ENCODE measurements at places on chromosomes 6 and 20.
A peak's percentile ranks its signal among the peaks of the same experiment; 100 is the strongest.

GRCh38 chr6:7725849-7726415 lies at the start of gene BMP6:
Gene BMP6, plus strand, starts transcription at chr6:7726099. Its CDS starts 857 bp downstream, at chr6:7726956.
- peak; percentile 94 for DNase-seq

GRCh38 chr6:156391977-156392376 lies 385.2 kb upstream of the ARID1B start:
- DNase-seq, result no peak

DNA sequence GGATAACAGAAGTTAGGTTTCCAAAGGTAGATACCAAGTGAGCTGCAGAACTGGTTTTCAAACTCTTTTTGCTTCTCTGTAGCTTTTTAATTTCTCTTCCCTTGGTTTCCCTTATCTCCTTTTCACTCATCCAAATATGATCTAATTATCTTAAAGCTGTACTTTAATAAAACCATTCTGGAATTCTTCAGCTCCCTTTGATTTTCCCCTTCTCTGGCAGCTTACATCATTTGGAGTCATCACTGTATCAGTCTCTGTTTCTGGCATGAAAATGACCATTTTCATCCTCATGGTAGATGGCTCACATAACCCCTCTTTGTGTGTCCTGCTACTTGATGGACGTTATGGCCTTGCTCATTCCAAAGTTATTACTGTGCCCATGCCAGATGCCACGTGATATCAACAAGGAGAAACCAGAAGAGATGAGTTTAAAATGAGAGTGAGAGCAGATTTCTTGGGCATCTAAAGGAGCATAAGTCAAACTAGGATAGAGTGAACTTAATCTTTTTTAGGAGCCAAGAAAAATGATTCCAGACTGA lies 620.2 kb downstream of the QKI start:
- DNase-seq, result no peak

DNA sequence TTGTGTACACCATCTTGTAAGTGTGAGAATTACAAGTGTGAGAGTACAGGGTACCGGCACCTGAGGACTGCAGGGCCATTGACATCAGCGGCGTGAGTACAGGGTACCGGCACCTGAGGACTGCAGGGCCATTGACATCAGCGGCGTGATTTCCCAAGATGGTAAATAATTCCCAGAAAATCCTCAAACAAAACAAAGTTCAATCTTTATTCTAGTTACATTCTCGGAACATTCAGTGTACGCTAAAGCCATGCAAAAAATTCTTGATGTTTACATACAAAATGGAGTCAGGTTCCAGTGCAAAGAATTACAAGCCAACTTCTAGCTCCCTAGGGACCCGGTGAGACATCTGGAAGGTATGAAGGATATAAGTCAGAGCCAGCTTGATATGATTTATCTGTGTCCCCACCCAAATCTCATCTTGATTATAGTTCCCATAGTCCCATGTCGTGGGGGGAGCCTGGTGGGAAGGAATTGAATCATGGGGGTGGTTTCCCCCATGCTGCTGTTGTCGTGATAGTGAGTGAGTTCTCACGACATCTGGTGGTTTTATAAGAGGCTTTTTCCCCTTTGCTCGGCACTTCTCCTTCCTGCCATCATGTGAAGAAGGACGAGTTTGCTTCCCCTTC lies 172.7 kb downstream of the TTLL2 start:
- DNase-seq, result no peak

- DNase-seq, result no peak
Observed at GRCh38 chr6:20314866-20315845, 86.5 kb upstream of the E2F3 start.

GRCh38 chr6:118740372-118740771 lies 89.0 kb upstream of the CEP85L start:
- DNase-seq, result no peak

- no peak for DNase-seq
Observed at GRCh38 chr6:127023001-127023778, 95.3 kb upstream of the RSPO3 start.

GRCh38 chr20:62617711-62618483 lies 24.4 kb upstream of the SLCO4A1 start:
- DNase-seq, result no peak

GRCh38 chr6:113774127-113774825 lies 82.9 kb upstream of the MARCKS start:
- DNase-seq, result no peak

- no peak for DNase-seq
Observed at GRCh38 chr20:57871237-57871632, 161.4 kb upstream of the PMEPA1 start.

DNA sequence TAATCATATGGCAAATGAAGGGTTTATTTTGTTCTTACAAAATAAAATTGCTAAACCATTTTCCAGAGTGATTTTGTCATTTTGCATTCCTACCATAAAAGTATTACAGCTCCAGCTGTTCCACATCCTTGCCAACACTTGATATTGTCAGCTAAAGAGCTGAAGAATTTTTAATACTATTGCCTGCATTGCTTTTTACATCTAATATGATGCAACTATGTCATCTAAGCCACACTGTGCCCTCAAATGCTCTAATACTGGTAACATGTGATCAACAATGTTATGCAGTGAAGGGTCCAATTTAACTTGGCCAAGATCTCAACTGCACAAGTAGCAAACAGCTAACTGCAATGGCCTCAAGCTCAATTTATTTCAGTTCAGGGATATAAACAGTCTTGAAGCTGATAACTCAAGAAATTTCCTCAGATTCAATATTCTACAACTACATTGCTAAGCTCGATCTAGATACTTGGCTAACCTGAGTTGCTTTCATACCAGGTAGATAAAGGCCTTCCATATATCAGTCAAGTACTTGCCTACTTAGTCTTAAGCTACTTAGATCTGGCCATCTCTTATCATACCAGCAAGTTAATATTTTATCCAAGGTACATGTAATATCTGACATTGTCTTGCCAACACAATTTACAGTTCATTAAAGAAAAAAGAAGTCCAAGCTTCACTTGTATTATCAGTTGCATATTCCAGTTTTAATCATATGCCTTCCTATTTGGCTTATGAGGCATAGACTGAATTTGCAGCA lies 17.0 kb downstream of the AKIRIN2 start:
- DNase-seq, result no peak

DNA sequence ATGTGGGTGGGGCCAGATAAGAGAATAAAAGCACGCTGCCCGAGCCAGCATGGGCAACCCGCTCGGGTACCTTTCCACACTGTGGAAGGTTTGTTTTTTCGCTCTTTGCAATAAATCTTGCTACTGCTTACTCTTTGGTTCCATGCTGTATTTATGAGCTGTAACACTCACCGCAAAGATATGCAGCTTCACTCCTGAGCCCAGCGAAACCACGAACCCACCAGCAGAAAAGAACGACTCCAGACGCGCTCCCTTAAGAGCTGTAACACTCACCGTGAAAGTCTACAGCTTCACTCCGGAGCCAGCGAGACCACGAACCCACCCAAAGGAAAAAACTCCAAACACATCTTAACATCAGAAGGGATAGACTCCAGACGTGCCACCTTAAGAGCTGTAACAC lies 76.7 kb downstream of the TFAP2A start:
- DNase-seq, result no peak

- DNase-seq, result no peak
Observed at GRCh38 chr6:132072271-132072670, 121.1 kb upstream of the CCN2 start.

DNA sequence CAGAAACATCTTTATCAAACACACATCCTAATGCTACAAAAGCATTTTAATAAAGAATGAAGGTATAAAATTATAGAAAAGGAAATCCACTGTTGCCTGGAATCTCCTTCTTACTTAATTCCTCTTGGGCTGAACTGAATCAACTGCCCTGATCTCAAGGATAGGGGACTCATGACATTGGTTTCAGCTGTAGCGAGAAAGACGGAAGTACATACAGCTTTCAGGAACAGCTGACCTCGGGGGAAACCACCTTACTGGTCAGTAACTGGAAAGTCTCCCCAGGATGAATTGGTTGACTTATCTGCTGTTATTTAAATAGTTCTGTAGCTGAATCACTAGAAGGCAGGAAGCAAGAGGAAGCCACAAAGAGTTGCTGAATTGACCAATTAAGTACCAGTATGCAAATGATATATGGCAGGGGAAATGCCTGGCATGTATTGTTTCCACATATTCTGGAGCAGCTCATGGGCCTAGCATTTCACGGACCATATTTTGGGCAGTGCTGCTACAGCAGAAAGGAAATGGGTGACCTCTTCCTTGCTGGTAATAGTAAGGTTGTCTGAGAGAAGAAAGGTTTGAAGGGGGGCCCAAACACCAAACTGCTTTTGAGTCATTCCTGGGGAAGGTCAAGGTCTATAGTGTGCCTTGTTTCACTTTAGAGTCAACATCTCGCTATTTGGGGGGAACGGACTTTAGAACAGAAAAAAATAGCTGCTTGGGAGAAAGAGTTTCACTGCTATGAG lies 43.7 kb upstream of the MAP7 start:
- no peak for DNase-seq

- no peak for DNase-seq
Observed at GRCh38 chr6:113487489-113488058, 369.6 kb upstream of the MARCKS start.

GRCh38 chr20:17684077-17684888 lies 2.2 kb upstream of the RRBP1 start:
- DNase-seq, result no peak

DNA sequence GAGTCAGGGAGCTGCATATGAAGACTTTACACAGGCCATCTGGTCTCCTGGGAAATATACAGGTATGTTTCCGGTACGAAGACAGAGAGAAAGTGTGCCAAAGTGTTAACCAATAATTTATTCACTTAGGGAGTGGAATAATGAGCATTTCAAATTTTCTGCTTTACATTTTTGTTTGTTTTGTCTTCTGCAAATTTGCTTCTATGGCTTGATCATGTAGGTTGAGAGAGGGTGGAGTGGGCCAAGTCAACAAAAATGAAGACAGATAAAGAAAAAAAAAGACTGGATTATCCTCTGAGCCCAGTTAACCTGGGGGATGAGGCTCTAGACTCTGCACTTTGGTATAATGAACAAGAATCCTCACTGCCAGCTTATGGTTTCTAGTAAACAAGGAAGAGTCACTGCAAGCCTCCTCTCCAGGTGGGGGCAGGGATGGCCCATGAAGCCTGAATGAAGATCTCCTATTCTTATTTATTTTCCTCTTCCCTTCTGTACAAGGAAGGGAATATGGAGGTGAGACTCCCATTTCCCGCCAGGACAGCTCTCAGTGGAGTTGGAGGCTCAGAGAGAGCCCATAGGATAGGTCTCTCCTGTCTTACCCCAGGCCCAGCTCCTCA lies 37.7 kb downstream of the KCNK17 start:
- DNase-seq, result no peak

DNA sequence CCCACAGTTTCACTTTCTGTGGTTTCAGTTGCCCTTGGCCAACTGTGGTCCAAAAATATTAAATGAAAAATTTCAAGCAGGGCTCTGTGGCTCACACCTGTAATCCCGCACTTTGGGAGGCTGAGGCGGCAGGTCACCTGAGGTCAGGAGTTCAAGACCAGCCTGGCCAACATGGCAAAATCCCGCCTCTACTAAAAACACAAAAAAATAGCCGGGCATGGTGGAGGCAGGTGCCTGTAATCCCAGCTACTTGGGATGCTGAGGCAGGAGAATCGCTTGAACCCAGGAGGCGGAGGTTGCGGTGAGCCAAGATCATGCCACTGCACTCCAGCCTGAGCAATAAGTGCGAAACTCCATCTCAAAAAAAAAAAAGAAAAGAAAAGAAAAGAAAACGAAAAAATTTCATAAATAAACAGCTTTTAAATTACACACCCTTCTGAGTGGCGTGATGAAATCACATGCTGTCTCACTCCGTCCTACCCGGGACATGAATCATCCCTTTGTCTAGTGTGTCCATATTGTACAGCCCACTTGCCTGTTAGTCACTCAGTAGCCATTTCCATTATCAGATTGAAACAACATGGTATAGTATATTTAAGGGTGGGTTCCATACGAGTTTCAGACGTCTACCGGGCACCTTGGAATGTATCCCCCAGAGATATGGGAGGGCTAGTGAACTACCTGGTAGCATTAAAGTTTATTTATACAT lies 11.7 kb downstream of the PTPRK start:
- no peak for DNase-seq

DNA sequence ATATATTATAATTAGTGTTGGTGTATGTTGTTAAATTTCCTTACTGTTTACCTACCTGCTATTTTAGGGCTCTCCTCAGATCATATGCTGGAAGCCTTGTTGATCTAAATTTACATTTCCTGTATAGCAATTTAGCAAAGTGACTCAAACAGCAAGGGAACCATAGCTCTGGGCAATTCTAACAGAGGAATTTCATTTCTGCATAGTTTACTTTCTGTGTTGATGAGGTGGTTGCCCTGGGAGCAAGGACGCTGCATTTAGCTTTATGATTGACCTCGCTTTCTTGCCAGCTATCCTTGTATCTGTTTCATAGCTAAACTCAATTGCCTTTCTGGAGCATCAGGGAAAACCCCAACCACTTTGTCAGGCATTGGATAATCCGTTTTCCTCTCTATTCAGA lies 810.8 kb downstream of the GRIK2 start:
- DNase-seq, result no peak

- DNase-seq, result no peak
Observed at GRCh38 chr6:151054306-151054705, 185.5 kb upstream of the AKAP12 start.

- DNase-seq, result no peak
Observed at GRCh38 chr20:17757496-17757895, 57.7 kb downstream of the BANF2 start.

- DNase-seq, result peak; percentile 59
Observed at GRCh38 chr6:168157272-168158212, 78.5 kb upstream of the FRMD1 start.

- no peak for DNase-seq
Observed at GRCh38 chr6:131687022-131687421, 14.2 kb downstream of the OR2A4 start.

DNA sequence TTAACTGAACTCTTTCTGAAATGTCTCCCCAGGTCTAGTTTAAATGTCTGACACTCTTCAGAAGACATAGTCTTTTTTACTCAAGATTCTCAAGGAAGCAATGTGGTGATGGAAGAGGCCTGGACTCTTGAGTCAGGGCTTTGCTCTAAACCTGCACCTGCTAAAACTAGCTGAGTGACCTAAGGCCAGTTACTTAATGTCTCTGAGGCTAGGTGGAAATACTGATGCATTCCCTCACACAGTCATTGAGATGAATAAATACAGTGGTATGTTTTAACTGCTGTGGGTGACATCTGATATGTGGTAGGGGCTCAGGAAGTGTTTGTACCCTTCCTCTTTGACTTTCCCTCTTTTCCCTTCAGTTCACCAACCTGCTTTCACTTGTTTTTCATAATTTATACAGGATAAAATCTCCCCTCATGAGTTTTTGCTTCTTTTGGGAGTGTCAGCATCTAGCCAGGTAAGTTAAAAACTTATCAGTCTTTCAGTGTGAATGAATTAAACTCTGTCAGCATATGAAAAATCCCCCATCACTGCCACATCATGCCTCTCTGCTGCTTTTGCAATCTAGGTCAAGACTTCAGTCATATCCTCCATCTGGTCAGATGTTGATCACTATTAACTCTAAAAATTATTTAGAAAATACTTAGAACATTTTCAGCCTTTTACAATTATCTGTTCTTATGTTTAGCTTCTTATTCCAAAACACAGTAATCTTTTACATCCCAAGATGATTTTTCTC lies 178.7 kb upstream of the TNFAIP3 start:
- DNase-seq, result no peak

- DNase-seq, result no peak
Observed at GRCh38 chr20:58447511-58448391, 58.7 kb downstream of the VAPB start.

All from right kidney (tissue), 9 donors.